ENCODE measurements at places on chromosomes 6 and 20.

- no peak for DNase-seq
Observed at GRCh38 chr6:89987140-89987539, 92.9 kb downstream of the GJA10 start.

DNA sequence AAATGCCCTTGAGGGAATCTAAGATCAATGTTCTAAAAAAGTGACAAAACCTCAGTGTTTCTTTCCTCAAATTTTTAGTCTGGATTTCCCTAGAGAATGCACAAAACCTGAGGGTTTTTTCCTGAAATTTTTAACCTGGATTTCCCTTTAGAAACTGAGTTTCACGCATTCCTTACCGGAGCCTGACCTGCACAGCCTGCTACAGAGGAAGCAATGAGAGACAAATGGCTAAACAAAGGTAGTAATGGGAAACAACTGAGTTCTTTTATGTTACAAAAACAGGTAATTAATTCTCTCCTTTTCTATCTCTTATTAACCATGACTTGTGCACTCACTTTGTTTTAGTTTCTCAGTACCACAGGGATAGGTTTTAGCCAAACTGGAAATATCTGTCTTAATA lies 281.7 kb upstream of the NT5E start:
- no peak for DNase-seq

DNA sequence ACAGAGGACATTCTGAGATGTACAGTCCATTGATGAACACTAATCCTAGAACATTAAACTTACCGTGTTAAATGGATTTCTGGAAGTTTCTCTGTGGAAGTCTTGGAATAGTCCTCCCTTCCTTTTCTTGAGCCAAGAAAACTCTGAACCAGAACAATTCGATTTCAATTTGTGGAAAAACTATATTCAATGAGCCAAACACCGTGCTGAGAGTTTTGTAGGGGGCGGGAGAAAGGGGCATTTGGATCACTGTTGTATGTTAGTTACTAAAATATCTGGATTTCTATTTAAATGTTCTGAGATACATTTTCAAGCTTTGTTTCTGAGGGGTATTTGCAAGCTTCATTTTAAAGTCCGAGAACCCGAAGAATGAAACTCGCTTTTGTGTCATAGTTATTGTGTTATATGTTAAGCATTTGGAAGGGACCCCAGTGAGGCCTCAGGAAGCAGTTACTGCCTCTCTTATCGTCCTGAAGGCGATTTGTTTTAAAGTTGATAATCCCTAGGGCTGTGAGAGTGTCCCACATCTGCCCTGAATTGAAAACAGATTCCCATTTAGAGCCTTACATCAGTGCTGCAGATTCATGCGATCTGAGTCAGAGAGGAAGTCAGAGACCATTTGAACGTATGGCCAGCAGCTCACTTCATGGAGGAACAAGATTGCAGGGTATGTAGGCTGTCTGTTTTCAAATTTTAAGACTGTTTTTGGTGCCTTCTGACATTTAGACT lies 70.8 kb upstream of the SASH1 start:
- peak; percentile 12 for DNase-seq

- DNase-seq, result no peak
Observed at GRCh38 chr6:15420959-15421438, 175.1 kb downstream of the JARID2 start.

- DNase-seq, result no peak
Observed at GRCh38 chr20:31474758-31475427, at the start of the genes DEFB124 and REM1. DEFB124 (minus strand) TSS chr20:31475127; CDS start chr20:31473013, 2,114 bp downstream. REM1 (plus strand) TSS chr20:31475288; CDS start chr20:31476446, 1,158 bp downstream.

GRCh38 chr6:159821122-159821521 lies 21.0 kb downstream of the PNLDC1 start:
- no peak for DNase-seq

GRCh38 chr6:80603679-80604078 lies 497.2 kb downstream of the BCKDHB start:
- no peak for DNase-seq

- DNase-seq, result peak; percentile 35
Observed at GRCh38 chr20:47406849-47407682, 50.6 kb upstream of the ZMYND8 start.

DNA sequence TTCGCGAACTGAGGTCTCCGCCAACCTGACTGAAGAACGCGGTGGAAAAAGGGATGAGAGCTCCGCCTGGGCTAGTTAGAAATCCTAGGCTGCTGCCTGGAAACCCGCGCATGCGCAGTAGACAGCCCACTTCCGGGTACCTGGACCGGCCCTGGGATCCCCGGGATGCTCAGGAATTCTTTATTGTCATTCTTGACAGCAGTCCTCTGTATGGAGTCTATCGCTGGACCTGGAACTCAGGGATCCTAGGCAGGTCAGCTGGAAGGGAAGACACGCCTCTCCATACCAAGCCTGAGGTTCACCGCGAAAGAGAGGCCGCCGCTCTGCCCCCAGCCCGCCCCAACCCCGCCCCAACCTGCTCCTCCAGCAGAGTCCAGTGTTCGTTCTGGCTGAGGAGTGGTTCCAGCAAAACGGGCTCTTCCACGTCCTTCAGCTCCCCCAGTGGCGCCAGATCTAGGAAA lies 1379.2 kb upstream of the DEFB115 start:
- DNase-seq, result peak; percentile 19

DNA sequence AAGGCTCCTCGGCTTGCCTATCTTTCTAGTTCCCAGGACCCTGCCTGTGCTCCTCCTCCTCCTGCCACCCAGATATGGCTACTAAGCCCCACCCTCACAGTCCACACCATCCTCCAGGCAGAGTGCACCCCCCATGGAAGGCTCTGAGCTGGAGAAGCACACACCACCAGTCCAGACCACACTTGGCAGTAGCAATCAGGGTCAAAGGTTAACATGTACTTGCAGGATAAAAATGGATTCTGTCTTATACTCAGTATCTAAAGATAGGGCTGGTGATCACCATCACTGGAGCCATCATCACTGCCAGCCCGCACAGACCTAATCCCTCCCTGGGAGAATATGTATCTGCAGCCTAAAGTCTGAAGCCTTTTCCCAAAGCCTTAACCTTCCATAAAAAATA lies 83.4 kb downstream of the PRKN start:
- DNase-seq, result no peak

- DNase-seq, result no peak
Observed at GRCh38 chr6:72622094-72622940, 453 bp downstream of the KCNQ5 start.

DNA sequence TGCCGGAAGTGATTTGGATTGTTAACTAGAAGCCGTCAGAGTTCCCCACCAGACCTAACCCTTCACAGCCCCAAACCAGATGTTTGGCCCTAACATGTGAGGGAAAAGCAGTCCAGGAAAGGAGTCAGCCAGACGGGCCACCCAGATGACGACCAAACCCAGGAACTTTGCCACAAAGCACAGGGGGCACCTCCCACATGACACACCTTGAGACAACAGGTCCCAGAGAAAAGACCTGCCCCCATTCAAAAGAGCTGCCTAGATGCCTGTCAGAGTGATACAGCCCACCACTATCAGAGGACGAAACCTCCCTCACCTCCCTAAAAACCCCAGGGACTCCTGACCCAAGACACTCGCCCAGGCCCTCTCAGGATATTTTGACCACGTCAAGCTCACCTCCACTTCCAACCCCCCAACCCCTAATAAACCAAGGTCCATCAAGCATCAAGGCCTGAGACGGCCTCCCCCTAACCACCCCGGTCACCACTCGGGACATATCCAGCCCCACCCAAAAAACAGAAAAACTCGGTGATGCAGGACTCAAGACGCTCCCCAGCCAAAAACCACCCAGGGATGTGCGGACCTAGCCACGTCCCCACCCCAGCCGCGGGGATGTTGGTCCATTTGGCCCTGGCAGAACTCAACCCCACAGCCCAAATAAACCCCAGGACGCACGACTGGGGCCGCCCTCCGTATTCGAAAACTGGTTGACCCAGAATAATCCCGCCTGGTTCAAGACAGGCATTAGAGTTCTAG lies 662 bp downstream of the ZNF343 start:
- peak; percentile 60 for DNase-seq

- no peak for DNase-seq
Observed at GRCh38 chr6:116783852-116784251, 18.3 kb upstream of the FAM162B start.

- DNase-seq, result no peak
Observed at GRCh38 chr6:134627707-134628106, 309.8 kb upstream of the SGK1 start.

- no peak for DNase-seq
Observed at GRCh38 chr6:149319422-149319821, 1.9 kb downstream of the TAB2 start.

DNA sequence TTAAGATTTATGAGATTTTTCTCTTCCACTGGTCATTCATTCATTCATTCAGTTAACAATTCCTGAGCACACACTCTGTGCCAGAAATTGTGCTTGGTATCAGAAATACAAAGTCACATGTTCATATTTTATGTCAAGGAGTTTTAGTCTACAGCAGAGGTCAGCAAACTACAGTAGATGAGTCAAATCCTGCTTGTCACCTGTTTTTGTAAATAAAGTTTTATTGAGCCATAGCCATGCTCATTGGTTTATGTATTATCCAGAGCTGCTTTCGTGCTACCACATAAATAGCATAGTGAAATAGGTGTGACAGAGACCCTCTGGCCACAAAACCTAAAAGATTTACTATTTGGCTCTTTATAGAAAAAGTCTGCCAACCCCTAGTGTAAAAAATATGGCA lies 46.8 kb downstream of the THEMIS start:
- peak; percentile 35 for DNase-seq

DNA sequence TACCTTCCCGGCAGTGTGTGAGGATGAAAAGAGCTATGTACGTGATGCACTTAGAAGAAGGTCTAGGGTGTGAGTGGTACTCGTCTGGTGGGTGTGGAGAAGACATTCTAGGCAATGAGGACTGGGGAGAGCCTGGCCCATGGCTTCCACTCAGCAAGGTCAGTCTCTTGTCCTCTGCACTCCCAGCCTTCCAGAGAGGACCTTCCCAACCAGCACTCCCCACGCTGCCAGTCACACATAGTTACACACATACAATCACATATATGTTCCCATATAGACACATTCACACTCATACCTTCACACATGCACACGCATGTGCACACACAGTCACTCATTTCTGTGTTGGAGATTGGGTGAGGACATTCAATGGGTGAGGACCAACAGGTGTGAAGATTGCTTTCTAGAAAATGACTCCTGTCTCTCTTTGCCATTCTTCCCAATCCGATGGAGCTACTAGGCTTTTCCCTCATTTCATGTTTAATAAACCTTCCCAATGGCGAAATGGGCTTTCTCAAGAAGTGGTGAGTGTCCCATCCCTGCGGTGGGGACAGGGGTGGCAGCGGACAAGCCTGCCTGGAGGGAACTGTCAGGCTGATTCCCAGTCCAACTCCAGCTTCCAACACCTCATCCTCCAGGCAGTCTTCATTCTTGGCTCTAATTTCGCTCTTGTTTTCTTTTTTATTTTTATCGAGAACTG lies 30.4 kb downstream of the SRSF3 start:
- no peak for DNase-seq

Measured in PC-3 (cell line).